ENCODE measurements at places on chromosomes 4 and X. TPM values are rescaled to one million over a fixed set of nuclear protein-coding genes. Genes with fewer than 3 reads are reported as not detected.

The FAM13A gene
- 12.0 TPM for total RNA-seq

The AKAP4 gene
- total RNA-seq = not detected

The CXCL6 gene
- total RNA-seq = 742 TPM

The ADH1A gene
- not detected for total RNA-seq

The EBP gene
- total RNA-seq = 77.0 TPM
